ENCODE measurements at places on chromosomes 6 and 20.

DNA sequence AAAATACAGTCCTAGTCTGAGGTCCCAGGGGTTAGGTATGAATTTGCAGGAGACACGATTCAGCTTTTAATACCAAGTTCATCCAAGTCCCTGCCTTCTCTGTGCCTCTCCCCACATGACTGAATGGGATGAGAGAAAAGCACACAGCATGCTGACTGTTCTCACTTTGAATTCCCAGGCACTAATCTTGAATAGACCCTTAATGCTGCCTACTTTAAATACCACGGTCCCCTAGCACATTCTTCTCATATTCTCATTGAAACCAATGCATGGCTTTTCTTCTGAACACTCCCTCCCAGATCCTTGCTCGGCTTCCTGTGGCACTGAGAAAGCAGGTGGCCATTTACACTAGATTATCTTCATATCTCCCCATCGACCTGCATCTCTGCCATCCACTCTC is 30.1 kb upstream of the SCAF8 start:
- no peaks in the 10 kb centered on the region for H3K27me3 ChIP-seq
- no peak overlapping the region for H3K4me3 ChIP-seq
- no peak overlapping the region for H3K27ac ChIP-seq
- no peak for DNase-seq
- no peaks in the 10 kb centered on the region for H3K4me1 ChIP-seq

GRCh38 chr6:142400495-142400894 is 98.7 kb downstream of the ADGRG6 start:
- H3K4me3 ChIP-seq = no peak overlapping the region
- H3K36me3 ChIP-seq = no peaks in the 10 kb centered on the region
- no peak for DNase-seq
- no peaks in the 10 kb centered on the region for H3K27me3 ChIP-seq

DNA sequence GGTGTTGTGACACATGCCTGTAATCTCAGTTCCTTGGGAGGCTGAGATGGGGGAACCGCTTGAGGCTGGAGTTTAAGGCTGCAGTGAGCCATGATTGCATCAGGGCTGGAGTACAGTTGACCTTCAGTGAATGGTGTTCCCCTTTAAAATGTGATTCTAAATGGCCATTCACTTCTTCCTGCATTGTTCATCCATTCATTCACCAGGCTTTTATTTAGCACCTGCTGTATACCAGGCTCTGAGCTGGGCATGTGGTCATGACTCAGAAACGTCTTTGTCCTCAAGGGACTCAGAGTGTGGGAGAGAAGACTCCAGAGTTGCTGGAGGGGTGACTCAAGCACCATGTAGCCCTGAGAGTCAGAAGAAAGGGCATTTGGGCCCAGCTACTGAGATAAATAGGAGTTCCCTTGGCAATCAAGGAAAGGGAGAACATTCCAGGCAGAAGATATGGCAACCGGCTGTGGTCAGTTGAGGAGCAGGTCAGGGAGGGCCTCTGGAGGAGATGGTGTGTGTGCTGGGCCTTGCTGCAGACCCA is 101.1 kb downstream of the DLGAP4 start:
- peaks cover 13% of the 10 kb centered on the region for H3K27me3 ChIP-seq
- no peak overlapping the region for H3K27ac ChIP-seq
- no peaks in the 10 kb centered on the region for H3K4me1 ChIP-seq

GRCh38 chr6:112288475-112288874 is 34.1 kb upstream of the LAMA4 start:
- H3K4me3 ChIP-seq = no peak overlapping the region
- peaks cover 8% of the 10 kb centered on the region for H3K4me1 ChIP-seq
- no peak for DNase-seq
- no peak overlapping the region for H3K27ac ChIP-seq
- H3K27me3 ChIP-seq = peaks cover 4% of the 10 kb centered on the region

DNA sequence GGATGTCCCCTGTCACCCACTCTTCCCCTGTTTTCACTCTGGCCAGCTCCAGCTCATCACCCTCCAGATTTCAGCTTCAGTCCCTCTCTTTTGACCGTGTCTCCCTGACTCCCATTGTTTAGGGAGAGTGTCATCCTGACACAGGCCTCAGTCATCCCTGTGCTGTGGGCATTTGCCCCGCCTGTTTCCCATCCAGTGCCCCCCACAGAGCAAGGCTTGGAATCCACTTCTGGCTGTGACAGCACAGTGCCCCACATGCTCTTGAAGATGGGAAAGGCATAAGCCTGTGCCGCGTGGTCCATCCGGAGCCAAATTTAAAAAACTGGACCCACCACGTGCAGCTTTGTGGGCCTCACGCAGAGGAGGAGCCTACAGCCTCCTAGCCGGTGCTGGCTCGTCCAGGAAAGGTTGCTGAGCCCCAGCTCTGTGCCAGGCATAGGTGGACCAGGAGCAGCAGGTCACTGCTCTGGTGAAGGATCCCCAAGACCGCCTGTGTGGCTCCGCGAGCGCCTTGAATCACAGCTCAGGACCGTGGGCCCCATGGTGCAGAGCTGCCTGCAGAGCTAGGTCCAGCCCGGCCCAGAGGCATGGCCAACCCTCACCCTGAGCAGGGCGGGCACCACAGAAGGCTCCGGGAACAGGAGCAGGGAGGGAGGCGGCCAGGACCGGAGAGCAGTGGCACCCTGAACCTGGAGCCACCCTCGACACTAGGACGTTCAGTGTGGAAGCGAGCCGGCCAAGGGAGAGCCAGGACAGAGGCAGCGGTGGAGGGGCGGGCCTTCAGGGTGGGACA is 172.8 kb downstream of the CDH4 start:
- no peak overlapping the region for H3K27ac ChIP-seq
- no peaks in the 10 kb centered on the region for H3K27me3 ChIP-seq
- DNase-seq = no peak
- no peaks in the 10 kb centered on the region for H3K36me3 ChIP-seq
- H3K4me3 ChIP-seq = no peak overlapping the region

DNA sequence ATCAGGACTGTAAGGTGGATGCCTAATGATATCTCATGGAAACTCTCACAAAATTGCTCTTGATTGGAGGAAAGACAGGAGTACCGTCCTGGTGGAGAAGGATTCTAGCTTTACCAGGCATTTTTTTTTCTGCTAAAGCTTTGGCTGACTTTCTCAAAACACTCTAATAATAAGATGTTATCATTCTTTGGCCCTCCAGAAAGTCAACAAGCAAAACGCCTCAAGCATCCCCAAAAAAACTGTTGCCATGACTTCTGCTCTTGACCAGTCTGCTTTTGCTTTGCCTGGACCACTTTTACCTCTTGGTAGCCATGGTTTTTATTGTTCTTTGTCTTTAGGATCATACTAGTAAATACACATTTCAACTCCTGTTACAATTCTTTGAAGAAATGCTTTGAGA is 55.5 kb upstream of the RUNX2 start:
- H3K27ac ChIP-seq = no peak overlapping the region
- no peak overlapping the region for H3K4me3 ChIP-seq
- H3K36me3 ChIP-seq = peaks cover 12% of the 10 kb centered on the region
- H3K27me3 ChIP-seq = no peaks in the 10 kb centered on the region
- H3K4me1 ChIP-seq = no peaks in the 10 kb centered on the region

GRCh38 chr6:3165631-3166534 is 8.5 kb upstream of the TUBB2A start:
- peaks cover 19% of the 10 kb centered on the region for H3K27me3 ChIP-seq
- no peaks in the 10 kb centered on the region for H3K36me3 ChIP-seq
- no peak for DNase-seq
- H3K4me1 ChIP-seq = peaks cover 11% of the 10 kb centered on the region

DNA sequence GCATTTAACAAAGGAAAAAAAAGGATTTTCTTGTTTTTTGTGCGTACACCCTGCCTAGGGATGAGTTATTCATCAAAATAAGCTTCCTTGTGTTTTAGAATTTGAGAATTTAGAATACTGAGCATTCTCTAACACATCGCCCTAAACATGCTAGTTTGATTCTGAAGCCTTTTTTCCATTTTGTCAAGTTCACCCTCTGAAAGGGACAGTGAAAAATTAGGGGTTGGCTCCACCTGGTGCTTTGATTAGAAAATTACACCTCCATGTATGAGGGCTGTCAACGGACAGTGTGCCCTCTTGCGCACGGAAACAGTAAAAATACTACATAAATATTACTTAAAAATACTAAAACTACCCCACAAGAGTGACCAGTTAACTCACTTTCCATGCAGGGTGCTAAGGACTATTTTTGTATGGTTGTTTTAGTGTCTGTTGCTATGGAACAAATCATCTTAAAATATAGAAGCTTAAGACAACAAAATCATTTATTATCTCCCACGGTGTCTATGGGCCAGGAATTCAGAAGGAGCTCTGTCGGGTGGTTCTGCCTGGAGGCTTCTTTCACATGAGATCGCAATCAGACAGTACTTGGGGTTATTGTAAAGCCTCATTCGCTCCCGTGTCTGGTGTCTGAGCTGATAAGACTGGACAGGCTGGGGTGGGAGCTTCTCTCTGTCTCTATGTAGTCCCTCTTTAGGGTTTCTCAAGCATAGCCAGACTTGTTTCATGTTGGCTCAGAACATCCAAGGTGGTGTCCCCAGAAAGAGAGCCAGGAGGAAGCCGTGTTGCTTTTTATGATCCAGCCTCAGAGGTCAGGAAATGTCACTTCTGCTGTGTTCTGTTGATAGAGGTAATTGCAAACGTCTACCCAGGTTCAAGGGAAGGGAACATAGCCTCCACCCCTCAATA is 41.1 kb upstream of the TMEM170B start:
- no peaks in the 10 kb centered on the region for H3K27me3 ChIP-seq
- H3K4me3 ChIP-seq = no peak overlapping the region
- no peak overlapping the region for H3K27ac ChIP-seq
- H3K4me1 ChIP-seq = peaks cover 13% of the 10 kb centered on the region

DNA sequence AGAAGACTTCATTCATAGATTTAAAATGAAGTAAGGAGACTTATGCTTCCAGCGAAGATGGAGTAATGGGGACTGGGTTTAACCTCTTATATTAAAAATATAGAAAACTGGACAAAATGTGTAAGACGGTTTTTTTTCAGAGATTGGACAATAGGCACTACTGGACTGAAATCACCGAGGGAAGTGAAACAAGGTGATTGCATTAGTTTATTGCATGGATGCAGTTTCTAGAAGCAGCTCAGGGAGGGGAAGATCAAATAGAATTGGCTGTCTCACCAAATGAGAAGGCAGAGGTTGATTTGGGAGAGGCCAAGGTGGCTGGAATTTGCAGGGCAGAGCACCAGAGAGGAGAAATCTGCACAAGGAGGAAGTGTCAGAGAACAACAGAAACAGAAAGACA is 162.6 kb downstream of the DNAH8 start:
- no peaks in the 10 kb centered on the region for H3K27me3 ChIP-seq
- H3K4me1 ChIP-seq = peaks cover 34% of the 10 kb centered on the region
- no peak overlapping the region for H3K27ac ChIP-seq
- no peaks in the 10 kb centered on the region for H3K36me3 ChIP-seq
- no peak overlapping the region for H3K4me3 ChIP-seq

DNA sequence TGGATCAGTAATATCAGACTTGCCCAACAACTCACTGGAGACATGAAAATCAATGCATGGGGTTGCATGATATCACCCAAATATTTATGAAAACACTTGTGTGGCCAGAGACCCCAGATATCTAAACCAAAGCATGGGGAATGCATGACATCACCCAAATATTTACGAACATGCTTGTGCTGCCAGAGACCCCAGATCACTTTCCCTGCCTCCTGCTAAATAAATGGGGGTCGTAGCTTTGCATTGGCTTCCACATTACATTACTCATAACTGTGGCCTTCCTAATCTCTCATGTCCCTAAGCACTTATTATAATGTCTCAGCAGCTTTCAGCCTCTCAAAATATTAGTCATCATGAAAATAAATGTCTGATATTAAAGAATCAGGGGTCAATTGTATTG is 838.0 kb upstream of the DEFB115 start:
- no peak overlapping the region for H3K4me3 ChIP-seq
- DNase-seq = no peak
- H3K27me3 ChIP-seq = no peaks in the 10 kb centered on the region
- no peaks in the 10 kb centered on the region for H3K4me1 ChIP-seq
- H3K36me3 ChIP-seq = peaks cover 12% of the 10 kb centered on the region

DNA sequence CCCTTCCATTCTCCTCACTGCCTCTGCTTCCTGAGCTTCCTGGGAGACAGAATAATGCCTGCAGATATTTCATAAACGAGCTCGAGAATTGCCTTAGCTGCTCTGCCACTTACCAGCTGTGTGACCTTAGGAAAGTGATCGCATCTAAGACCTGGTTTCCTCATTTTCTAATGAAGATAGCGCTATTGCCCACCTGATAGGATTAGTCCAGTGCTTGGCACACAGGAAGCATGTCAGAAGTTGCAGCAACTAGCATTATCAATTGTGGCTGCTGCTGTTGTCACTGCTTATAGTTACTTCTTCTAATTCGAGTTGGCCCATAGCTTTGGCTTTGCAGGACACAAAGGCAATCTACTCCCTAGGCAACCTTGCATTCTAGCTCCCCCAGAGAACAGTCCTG is 305.5 kb upstream of the SGK1 start:
- no peaks in the 10 kb centered on the region for H3K27me3 ChIP-seq
- no peak for DNase-seq
- H3K36me3 ChIP-seq = no peaks in the 10 kb centered on the region
- no peak overlapping the region for H3K4me3 ChIP-seq

- DNase-seq = no peak
- H3K27me3 ChIP-seq = no peaks in the 10 kb centered on the region
- peaks cover 53% of the 10 kb centered on the region for H3K4me1 ChIP-seq
These were observed 2.5 kb downstream of the AKIRIN2 start for GRCh38 chr6:87699576-87699975.
